ENCODE measurements at places on chromosomes 2 and 18.

DNA sequence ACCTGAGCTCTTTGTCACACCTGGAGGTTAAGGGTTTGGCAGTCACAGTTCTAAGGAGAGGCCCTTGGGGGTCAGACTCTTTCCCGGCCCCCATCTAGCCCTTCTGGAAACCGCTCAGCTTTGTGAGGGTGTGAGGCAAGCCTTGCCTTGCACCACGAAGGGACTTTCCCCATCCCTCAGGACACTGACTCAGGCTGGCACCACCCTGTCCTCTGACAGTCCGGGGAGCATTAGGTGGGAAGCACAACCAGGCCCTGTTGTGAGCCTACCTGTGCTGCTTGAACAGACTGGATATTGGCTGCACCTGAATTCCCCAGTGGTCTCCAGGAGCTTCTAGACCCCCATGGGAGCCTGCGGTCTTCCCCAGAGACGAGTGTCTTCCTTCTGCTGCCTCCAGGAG lies 47.0 kb upstream of the GBX2 start:
- no peak for DNase-seq

GRCh38 chr2:223537651-223538601 lies 64.2 kb downstream of the SCG2 start:
- DNase-seq, result no peak

DNA sequence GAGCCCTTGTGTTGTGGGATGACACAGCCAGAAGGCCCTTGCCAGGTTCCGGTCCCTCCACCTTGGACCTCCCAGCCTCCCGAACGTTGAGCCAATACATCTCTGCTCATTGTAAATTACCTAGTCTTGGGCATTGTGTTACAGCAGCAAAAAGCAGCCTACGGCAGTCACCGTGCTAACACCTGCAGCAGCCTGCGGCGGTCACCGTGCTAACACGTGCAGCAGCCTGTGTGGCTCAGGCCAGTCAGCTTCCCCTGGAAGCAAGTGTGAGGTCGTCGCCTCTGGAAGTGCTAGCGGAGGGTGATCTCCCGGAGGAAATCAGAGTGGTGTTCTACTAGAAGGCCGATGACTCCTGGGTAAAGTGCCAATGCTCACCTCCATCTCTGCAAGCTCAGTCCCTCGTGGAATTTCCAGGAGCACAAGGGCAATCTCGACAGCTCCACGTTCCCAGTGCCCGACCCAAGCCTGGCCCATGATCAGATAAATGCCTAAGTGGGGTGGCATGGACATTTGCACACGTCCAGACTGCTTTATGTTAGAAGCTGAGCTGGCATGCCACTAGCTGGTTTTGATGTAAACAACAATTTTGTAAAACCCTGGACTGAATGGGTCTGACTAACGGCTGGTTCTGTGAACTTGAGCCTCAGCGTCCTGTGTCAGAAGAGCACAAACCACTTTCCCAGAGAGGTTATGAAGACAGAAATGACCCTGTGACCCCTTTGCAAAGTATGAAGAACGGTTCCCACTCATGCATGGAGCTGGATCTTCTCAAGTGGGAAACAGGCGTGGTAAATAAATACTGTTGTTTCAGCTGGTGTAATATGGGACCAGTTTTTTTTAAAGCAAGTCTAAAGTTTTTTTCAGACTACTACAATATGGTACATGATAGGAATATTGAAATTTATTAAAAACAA lies 11.4 kb upstream of the CNDP1 start:
- DNase-seq, result no peak

- DNase-seq, result no peak
Observed at GRCh38 chr2:217642944-217643343, 359.9 kb downstream of the TNS1 start.

DNA sequence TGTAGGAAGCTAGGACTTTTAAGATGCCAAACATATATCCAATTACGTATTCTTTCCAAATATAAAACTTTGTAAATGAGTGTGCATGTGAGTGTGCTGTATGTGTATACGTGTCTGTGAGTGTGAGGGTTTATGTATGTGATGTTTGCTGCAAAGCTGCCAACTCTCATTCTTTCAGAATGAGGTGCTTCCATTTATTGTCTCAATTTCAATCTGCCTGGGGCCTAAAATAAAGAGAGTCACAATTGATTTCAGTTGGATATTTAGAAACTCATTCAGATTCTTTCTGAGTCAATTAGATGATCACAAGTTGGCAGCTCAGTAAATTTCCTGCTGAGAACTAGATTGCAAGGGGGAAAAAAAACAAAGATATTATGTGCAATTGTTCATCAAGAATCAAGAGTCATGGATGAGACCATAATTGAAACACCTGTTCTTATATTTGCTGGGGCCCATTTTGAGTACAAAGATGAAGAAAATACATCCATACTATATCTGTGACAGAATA lies 621.2 kb upstream of the ACVR2A start:
- DNase-seq, result no peak

DNA sequence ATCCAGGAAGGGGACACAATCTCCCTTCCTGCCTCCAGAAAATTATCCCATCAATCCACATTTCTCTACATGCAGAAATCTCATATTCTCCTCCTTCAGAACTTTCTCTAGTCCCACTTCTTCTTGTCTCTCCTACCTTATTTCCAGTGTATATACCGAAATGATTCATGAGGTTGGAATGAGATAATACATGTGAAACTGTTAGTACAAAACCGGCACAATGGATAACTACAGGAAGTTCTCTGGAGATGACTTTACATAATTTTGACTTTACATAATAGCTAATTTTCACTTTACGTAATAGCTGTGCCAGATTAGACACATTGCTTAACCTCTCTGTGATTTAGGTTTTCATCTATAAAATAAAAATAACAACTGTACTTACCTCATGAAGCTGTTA lies 801.3 kb downstream of the ERBB4 start:
- DNase-seq, result no peak

GRCh38 chr2:72129681-72130340 lies 17.9 kb downstream of the CYP26B1 start:
- DNase-seq, result no peak

GRCh38 chr2:9356261-9356660 lies 67.1 kb downstream of the ITGB1BP1 start:
- DNase-seq, result no peak

- DNase-seq, result no peak
Observed at GRCh38 chr2:16828044-16828827, 162.6 kb upstream of the CYRIA start.

DNA sequence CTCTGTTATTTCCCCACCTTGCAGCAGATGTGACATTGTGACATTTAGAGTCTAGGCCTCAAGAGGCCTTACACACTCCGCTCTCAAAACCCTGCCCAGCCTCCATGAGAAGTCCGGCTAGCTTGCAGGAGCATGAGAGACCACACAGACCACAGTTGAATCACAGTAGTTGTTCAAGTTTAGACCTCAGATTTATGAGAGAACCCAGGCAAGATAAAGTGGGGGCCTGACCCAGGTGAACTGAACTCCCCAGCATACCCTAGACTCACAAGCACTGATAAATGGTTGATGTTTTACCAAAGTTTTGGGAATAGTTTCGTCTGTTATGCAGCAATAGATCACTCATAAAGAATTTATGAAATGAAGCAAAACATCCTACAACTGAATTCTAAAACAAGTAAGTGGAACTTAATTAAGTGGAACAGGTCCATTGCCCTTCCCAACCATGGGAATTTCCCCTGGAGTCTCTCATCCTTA lies 4.7 kb upstream of the STAT1 start:
- DNase-seq, result no peak

- no peak for DNase-seq
Observed at GRCh38 chr2:184644685-184645084, 46.4 kb downstream of the ZNF804A start.

DNA sequence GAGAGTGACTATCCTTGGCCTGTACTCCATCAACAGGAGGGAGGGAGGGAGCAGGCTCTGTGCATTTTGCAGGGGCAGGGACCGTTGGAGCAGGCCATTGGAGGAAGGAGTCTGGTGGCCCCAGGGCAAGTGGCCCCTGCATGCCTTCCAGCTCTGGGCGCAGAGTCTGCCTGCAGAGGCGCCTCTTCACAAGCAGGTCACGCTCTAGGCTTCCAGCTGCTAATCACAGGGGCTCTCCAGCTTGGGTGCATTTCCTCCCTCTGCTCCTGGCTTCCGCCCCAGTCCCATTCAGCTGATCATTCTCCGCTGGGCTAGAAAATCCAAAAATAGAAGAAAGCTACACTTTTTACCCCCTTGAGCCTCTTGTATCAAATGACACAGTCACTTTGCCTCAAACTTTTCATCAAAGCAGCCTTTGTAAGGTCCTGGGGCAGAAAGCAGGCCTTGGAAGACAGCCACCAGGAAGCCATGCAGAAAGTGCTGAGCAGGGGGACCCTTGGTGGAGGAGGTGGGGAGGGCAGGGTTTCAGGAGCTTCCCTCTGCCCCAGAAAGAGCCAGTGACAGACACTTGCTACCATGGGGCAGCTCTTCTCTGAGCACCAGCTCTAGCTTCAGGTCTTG lies 11.3 kb downstream of the TMEM247 start:
- no peak for DNase-seq

DNA sequence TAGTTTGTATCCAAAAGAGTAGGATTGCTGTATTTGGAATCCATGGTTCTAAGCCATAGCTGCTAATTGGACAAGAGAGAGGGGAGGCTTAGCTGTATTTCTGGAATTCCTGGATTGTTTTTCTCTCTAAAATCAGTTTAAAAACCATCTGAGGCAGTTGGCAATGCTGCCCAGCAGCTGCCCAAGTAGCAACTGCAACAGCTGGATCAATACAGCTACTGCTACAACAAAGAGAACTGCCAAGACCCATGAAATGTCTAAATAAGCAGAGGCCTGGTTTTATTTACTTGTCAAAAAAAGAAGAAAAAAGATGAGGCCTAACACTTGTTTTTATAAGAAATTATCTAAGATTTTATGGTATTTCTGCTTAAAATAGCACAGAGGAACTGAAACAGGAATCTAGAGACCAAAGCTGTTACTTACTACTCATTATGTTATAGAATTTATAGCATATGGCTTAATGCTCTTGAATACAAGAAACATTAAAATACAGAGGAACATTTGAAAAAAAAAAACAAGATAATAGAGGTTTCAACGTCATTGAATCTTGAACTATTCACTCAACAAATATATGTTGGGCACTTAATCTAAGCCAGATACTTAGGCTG lies 39.1 kb downstream of the TMEFF2 start:
- no peak for DNase-seq

DNA sequence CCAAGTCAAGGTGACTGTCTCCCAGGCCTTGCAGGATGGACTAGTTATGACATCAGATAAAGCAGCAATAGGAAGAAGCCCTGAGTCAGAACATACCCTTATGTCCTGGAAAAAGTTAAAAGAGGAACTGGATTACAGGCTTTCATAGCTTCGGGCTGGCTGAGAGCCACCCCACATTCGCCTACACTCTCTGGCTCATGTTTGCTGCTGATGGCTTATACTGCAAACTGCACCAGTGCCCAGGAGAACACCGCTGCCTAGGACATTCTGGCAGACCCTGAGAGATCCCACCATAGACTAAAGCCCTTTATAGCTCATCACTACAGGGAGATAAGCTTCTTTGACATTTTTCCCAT lies 20.3 kb downstream of the SLC8A1 start:
- DNase-seq, result no peak

- DNase-seq, result no peak
Observed at GRCh38 chr18:32698153-32698552, 74.7 kb downstream of the KLHL14 start.

DNA sequence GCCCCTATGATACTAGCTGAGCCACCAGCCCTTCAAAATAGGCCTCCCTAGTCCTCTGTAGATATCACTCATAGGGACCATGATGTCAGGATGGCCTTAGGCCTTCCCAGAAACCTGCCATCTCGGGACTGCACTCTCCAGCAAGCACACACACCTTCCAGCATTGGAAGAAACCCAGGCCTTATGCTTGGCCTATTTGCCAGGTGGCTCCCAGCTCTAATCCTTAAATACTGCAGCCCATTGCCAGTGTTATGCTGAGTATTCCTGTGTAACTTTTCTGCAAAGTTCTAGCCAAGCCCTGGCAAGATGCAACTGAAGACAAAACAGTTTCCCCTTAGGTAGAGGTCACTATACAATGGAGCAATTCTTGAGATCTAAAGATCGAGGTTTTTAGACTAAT lies 316.5 kb downstream of the SETBP1 start:
- DNase-seq, result no peak

DNA sequence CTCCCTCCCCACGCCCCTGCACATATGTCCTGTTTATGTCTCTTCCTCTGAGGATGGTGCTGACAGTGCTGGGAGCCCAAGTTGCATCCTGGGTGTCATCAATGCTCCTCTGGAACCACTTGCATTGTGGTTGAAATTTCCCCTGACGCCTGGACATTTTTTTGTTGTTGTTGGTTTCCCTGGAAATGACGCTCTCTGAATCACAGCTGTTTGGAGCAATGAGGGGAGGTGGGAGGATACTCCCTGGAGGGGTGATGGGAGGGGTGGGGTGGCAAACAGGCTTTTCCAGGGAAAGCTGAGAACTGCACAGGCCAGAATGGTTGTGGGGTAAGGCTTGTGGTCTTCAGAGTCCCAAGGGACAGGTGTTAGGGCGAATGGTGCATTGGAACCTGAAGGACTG lies 29.6 kb downstream of the CELF4 start:
- no peak for DNase-seq

DNA sequence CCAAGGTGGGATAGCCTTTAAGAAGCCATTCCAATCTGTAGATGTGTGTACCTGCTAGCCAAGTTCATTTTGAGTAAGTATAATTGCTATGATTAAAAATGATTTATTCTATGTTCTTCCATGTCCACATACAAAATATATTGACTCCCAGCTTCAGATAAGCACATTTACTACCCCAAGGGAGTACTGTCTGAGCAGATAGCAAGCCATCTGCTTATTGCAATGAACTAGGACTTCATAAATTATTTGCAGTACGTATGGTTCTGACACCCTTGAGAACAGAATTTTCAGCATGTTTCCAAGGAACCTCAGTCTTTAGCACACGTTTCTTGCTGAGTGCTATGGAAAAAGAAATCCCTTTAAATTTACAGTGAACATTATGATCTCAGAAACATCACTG lies 28.2 kb downstream of the ABCG5 start:
- no peak for DNase-seq

GRCh38 chr18:65235966-65236624 lies 514.7 kb upstream of the CDH7 start:
- no peak for DNase-seq

DNA sequence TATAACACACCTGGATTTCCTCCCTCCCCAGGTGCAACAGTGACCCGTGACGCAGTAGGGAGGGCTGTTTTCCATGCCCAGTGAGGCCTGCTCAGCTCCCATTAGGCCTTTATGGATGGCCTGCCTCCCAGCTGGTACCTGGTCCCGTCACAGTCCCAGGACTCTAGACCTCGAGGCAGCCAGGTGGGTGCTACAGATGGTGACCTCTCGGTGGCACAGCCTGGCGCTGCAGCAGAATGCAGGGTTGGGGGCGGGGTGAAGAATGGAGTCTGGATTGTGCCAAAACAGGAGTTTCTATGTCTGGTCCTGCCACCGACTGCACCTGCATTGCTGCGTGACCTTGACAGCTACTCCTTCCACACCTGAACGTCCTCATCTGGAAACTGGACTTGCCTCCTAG lies 18.0 kb upstream of the YWHAQ start:
- no peak for DNase-seq

GRCh38 chr2:151156431-151156830 lies 105.2 kb downstream of the RBM43 start:
- DNase-seq, result no peak

Measured in activated T-helper 9 cell treated with anti-CD3 and anti-CD28 coated beads, Interleukin-2, amount 50 U/mL, for 16 hours (primary cell).